ENCODE measurements at places on chromosomes 1 and 21.

GRCh38 chr1:151472856-151473731 lies 13.8 kb upstream of the POGZ start:
- no peak for DNase-seq

- DNase-seq: no peak
These were observed 196.2 kb upstream of the USP25 start for GRCh38 chr21:15533618-15534017.

DNA sequence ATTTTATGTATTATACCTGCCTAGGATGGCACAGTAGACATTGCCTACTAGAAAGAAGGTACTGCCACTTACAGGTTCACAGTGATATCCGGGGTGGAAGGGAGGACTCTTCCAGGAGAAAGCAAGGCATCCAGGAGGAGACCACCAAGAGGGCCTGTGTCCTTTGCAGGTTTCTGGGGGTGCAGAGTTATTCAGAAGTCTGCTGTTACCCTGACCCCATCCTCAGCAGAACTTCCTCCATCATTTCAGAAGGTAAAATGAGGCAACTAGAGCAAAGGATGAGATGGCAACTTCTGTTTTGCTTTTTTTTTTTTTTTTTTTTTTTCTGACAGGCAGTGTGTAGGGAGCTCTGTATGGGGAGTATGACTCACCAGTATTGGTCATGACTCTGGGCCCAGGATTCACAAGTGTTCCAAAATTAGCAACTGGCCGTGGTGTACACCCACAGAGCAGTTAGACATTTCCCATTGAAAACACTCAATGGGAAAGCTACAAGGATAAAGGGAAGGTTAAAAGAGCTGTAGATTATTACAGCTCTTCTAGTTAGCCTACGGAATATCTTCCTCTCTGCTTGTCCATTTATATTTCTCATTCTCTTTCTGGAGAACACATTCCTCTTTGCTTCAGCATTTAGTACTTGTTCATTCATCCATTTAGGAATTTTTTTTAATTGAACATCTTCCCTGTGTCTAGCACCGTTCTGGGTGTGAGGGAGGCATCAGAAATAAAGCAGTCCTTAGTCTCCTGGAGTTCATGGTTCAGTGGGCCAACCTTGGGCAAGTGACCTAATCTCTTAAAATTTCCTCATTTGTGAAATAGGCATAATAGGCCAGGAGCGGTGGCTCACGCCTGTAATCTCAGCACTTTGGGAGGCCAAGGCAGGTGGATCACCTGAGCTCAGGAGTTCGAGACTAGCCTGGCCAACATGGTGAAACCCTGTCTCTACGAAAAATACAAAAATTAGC lies 50.5 kb upstream of the PPP2R5A start:
- DNase-seq: no peak

- DNase-seq: peak; percentile 47
These were observed 391.0 kb downstream of the OMA1 start for GRCh38 chr1:58155418-58156123.

GRCh38 chr1:32508761-32509160 lies 30.5 kb upstream of the ZBTB8A start:
- no peak for DNase-seq

- no peak for DNase-seq
These were observed 5.8 kb upstream of the ATP1B1 start for GRCh38 chr1:169100651-169101088.

DNA sequence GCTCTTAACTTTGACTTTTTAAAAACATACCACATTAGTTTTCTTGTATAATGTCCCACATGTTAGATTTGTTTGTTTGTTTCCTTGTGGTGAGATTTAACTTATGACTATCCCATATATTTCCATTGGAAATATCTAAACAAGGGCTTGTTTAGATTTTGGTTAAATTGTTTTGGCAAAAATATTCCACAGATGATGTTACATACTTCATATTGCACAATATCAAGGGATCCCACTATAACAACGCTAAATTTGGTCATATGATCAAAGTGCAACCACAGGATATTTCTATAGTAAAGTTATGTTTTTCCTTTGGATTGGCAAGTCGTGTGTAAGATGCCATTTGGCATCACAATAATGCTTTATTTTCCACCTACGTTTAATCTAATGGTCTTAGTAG lies 396.7 kb downstream of the TGFB2 start:
- DNase-seq: no peak

- DNase-seq: no peak
These were observed 2.4 kb downstream of the GABRD start for GRCh38 chr1:2021550-2021949.

DNA sequence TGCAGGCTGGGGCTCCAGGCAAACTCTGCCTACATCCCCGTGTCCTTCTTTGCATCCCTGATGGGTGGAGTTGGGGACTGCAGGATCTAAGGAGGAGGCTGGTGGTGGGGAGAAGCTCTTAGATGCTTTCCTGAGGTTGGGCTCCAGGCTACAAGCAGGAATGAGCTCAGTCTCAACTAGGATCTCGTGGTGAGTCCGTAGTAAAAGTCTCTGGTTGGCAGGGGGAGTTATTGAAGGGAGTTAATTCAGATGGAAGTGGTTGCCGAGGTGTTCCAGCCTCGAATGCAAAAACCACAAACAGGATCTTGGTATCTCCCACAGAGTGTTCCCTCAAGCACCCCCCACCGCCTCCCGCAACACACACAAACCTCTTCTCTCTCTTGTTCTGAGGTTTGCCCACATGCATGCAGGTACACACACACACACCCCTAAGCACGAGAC lies 35.0 kb downstream of the TMCC2 start:
- no peak for DNase-seq

DNA sequence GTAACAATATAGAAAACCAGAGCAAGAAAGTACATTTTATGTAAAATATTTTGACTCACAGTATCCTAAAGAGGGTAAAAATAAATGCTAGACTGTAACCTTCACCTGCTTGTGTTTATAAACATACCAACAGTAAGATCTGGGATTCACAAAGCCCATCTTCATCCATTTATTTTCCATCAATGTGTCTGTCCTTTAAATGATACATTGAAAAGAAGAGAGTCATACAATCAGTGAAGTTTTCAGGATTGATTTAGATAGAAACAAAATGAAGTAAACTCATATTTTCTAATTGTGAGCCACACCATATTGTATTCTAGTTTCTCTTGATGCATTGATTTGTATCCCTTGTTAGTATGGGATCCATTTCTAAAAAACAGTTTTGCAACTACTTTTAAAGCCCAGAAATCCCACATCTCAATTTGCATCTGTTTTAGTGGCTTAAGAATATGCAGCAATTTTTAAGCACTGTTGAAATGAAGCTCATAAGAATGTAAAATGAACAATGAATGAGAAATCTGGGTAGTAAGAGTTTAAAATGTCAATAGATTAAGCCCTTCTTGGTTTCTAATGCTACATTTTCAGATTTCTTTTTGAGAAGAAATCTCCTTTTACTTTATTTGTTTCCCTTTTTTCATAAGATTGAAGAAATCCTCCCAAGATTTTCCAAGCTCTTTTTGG lies 548.1 kb upstream of the ADGRL2 start:
- DNase-seq: no peak

DNA sequence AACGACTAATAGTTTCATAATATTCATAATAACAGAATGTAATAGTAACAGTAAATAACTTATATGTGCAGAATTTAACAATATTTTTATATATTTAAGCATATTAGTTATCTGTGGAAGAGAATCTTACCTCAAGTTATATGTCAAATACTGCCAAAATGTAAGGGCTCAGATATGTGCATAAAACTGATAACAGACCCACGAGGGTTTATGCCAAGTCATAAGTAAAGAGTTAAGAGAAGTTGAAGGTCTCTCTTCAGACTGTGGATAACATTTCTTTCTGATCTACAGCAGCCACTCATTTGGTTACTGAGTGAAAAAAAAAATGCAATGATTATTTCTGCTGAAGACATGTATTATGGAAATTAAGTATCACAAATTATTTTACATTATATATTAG lies 1167.8 kb upstream of the NCAM2 start:
- no peak for DNase-seq

DNA sequence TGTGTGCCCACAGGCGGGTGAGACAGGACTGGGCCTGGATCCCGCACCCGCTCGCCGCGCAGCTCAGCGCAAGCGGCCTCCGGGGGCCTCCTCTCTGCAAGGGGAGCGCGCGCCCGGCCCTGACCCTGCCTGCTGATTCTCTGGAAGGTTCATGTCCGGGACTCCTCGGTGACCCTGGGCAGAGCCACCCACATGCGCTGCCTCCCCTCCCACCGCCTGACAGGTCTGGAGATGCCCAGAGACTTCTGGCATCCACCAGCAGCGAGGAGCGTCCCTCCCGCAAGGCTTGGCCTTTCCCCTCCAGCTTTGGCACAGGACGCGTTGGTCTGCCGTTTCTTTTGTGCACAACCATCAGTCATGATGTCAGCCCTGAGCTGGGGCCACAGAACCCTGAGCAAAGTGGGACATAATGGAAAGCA lies 42.0 kb upstream of the COL6A2 start:
- no peak for DNase-seq

DNA sequence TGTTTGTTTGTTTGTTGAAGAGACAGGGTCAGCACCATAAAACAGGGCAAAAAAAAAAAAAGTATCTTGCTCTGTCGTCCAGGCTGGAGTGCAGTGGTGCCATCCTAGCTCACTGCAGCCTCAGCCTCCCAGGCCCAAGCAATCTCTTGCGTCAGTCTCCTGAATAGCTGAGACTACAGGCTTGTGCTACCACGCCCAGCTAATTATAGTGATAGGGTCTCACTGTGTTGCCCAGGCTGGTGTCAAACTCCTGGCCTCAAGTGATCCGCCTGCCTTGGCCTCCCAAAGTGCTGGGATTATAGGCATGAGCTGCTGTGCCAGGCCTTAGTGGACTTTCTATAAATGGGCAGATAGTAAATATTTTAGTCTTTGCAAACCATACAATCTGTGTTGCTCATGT lies 19.2 kb downstream of the DDI2 start:
- no peak for DNase-seq

DNA sequence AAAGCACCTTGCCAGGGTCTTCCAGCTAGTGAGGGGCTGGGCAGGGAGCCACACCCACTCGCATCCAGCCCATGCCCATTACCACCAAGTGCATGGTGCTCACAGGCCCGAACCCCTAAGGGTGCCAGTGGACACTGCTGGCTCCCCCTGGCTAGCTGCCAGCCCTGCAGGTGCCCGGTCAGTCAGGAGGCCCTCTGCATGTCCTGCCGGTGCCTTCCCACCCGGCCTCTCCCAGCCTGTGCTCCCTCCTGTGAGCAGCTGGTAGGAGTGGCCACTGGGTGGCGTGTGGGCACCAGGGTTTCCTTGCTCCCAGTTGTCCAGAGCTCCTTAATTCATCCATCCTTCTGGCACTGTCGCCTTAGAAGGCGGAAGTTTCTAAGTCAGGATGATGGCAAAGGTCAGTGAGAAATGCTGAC lies 33.4 kb downstream of the QSOX1 start:
- DNase-seq: peak; percentile 93

DNA sequence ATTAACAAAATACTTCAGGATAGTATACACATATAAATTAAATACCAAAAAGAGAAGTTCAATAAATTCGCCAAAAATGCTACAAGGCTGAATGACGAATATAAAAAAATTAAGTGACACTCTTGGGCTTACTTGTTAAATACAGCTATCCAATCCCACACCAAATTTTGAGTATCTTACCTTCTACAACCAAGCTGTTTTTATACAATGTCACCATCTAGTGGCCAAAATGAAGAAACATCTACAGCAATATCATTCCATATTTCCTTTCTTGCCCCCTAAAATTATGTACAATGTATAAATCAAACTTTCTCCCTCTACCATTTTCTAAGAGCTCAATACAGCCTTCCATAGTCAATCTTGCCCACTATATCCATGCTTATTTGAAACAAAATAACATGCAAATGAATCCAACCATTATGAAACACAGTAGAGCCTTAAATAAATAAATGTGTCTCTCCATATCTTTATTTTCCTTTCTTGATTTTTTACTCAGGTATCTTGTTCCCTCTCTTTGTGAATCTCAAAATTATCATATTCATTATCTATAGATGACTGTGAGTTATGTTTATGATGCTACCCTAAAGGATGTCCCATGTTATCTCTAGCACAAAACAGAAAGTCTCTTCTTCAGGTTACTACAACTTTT lies 86.3 kb downstream of the ACBD6 start:
- DNase-seq: no peak

- DNase-seq: no peak
These were observed 170.1 kb upstream of the USP25 start for GRCh38 chr21:15559660-15560059.

GRCh38 chr1:191085121-191085520 lies 607.5 kb upstream of the BRINP3 start:
- DNase-seq: no peak

DNA sequence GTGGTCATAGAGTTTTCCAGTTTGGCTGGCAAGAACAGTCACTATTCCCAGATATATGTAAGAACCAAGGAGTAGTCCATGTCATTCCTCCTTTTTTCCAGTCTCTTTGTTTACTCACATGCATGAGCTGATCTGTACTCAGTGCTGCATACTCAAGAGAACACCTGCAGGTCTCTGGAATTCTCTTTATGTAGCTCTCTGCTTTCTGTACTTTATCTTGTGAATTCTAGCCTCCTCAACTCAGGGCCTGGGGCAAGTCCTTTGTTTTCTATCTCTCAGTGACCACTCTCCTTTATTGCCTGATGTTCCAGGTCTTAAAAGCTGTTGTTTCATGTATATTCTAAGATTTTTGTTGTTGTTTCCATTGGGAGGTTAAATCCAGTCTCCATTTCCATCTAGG lies 478.9 kb downstream of the DPYD start:
- DNase-seq: no peak

DNA sequence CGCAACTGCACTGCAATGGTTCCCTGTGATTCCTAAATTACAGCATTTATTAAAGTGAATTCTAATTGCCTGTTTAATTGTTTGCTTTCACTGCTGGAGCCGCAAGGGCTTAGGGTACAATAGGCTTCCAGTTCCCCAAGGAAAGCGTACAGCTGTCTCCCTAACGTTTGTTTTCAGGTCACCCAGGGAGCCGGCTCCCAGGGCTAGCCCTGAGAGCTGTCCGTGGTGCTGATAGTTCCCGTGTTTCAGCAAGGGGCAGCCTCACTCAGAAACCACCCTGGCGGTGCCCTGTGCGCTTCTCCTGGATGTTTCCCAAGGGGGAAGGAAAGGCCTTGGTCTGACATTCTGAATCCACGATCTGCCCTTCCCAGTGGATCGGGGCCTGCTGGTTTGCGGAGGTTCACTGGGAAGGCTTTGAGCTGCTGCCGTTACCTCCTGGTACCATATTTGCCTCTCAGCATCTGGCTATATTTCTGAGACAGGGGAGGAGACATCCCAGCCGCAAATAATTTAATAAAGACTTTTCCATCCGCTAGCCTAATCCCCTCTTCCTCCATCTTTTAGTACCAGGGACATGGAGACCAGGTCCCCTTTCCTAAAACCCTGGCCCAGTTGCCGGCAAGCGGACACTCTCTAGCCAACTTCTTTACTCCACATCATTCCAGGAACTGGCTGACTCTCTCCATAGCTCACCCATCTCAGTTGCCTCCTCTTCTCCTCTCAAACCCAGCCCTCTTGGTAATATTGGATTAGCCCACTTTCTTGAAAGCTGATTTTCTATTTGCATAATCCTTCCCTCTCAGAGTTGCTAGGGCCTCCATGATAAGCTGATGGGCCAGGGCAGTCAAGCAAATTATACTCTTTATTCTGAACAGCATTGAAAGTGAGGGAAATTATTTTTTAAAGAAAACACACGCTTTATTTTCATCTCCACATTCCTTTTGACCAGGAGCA lies 149.0 kb downstream of the IGSF21 start:
- DNase-seq: peak; percentile 56
